A549 treated with Hydrocortisone at 1 μM for 4 hours (cell line): ENCODE measurements at places on chromosomes 1 and 21. TPM values are rescaled to one million over a fixed set of nuclear protein-coding genes. Genes with fewer than 3 reads are reported as not detected.

Gene OR2M3
- total RNA-seq, result not detected in 5 replicates

Gene TEX38
- total RNA-seq, result 0.16 TPM in 1 of 5 replicates, not detected in the others

Gene AMY2A
- not detected in 5 replicates for total RNA-seq

Gene TMEM50B
- 9.1 to 13.2 TPM (median 11.0 TPM) in 5 replicates for total RNA-seq

Gene OR6N1
- not detected in 5 replicates for total RNA-seq

Gene GPX7
- not detected in 5 replicates for total RNA-seq

Gene RGS16
- total RNA-seq, result 0.18 to 0.45 TPM (median 0.24 TPM) in 5 replicates

Gene SPRR2B
- total RNA-seq, result not detected in 5 replicates

Gene NBL1
- 40.0 to 59.7 TPM (median 51.5 TPM) in 5 replicates for total RNA-seq

Gene EXTL2
- total RNA-seq, result 6.0 to 8.3 TPM (median 7.3 TPM) in 5 replicates

Gene RHEX
- total RNA-seq, result not detected in 5 replicates

Gene ADAMTSL4
- total RNA-seq, result 4.4 to 7.3 TPM (median 6.8 TPM) in 5 replicates

Gene C1orf116
- 5.6 to 6.9 TPM (median 6.0 TPM) in 5 replicates for total RNA-seq

Gene IL20
- total RNA-seq, result not detected in 5 replicates

Gene UTS2
- total RNA-seq, result not detected in 5 replicates

Gene PFDN2
- 97.4 to 109 TPM (median 107 TPM) in 5 replicates for total RNA-seq

Gene SPRR2G
- not detected in 5 replicates for total RNA-seq

Gene SH2D1B
- total RNA-seq, result 0.06 to 0.15 TPM (median 0.12 TPM) in 5 replicates

Gene CSF3R
- total RNA-seq, result not detected in 5 replicates

Gene GBP6
- total RNA-seq, result not detected in 5 replicates

Gene TCHHL1
- not detected in 5 replicates for total RNA-seq

Gene MSH4
- 0.03 to 0.05 TPM in 2 of 5 replicates, not detected in the others for total RNA-seq

Gene MTARC2
- 8.8 to 13.3 TPM (median 12.2 TPM) in 5 replicates for total RNA-seq

Gene RRP1
- total RNA-seq, result 32.7 to 41.6 TPM (median 34.8 TPM) in 5 replicates

Gene DIO1
- not detected in 5 replicates for total RNA-seq

Gene DAB1
- total RNA-seq, result not detected in 5 replicates

Gene KRTAP13-2
- total RNA-seq, result not detected in 5 replicates

Gene SLC35F3
- total RNA-seq, result 4.3 to 5.3 TPM (median 4.6 TPM) in 5 replicates

Gene GJA9
- total RNA-seq, result 0.07 TPM in 1 of 5 replicates, not detected in the others

Gene GJB3
- 9.6 to 17.9 TPM (median 13.4 TPM) in 5 replicates for total RNA-seq

Gene LDLRAD1
- total RNA-seq, result not detected in 5 replicates

Gene PCBP3
- 1.1 to 1.2 TPM (median 1.2 TPM) in 5 replicates for total RNA-seq

Gene RNF186
- total RNA-seq, result not detected in 5 replicates

Gene MAP3K21
- total RNA-seq, result 6.8 to 10.2 TPM (median 8.3 TPM) in 5 replicates

Gene IGSF5
- not detected in 5 replicates for total RNA-seq

Gene WDR64
- total RNA-seq, result 0.08 TPM in 1 of 5 replicates, not detected in the others

Gene TNFRSF18
- total RNA-seq, result 0.17 to 0.42 TPM in 2 of 5 replicates, not detected in the others
